ENCODE measurements at places on chromosomes 5 and 9.

DNA sequence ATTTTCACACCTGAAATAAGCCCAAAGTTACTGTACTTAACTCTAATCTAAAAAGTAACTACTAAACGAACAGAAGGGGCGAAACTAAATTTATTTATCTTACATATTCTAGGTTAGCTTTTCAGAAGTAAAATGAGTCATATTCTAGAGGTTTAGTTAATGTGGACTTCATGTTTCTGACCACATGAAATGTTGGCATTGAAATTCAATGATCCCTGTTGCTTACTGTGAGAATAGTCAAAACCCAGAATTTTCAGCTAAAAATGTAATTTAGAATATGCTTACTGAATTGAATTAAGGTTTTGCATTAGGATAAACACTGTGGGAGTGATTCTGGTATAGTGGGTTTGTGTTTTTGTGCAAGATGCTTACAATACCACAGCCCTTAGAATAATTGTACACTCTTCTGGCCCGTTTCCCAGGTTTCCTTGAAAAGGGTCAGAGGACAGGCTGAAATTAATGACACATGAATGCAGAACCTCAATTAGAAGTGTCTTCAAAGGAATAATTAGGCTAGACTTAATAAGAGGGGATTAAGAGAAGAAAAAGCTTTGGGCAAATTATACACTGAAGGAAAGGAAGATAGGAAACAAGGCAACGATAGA lies 1.4 kb upstream of the SNX18 start:
- no peak for DNase-seq

DNA sequence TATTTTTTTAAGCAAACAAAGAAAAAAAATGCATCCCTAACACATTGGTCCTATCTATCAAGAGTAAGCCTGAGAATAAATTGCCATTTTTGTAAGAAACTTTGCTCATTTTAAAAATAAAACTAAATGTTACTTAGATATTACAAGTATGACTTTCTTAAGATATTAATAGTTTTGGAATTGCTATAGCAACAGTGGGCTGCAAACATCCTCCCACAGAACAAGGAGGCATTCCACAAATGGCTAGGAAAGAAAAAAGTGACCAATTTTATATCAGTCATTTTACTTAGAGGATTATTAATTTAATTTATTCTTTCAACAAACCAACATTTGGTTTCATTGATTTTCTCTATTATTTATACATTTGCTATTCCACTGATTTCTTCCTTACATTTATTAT lies 63.7 kb downstream of the LURAP1L start:
- DNase-seq, result no peak

DNA sequence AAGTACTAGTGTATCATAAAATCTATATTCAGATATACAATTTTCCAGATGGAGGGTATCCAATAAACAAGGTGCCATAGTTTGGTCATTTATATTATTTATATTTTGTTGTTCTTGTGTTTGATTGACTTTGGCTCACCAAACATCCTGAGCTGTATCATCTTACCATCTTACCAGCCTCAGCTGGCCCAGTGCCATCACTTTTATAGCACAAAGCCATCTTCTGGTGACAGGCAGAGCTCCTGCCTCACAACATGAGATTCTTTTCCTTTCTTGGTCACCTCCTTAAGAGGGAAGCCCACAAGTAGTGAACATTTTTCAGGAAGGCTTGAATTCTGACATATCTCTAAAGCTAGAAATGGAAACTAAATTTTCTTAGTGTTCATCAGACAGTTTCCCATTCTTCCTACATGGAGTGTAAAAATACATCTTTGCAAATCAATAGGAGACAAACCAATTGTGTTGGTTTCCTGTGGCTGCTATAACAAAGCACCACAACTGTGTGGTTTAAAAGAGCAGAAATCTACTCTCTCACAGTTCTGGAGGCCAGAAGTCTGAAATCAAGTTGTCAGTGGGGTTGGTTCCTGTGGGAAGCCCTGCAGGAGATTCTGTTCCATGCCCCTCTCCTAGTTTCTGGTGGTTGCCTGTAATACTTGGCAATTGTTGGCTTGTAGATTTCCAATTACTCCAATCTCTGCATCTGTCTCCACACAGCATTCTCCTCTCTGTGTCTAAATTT lies 341.8 kb downstream of the MAN2A1 start:
- DNase-seq, result no peak

DNA sequence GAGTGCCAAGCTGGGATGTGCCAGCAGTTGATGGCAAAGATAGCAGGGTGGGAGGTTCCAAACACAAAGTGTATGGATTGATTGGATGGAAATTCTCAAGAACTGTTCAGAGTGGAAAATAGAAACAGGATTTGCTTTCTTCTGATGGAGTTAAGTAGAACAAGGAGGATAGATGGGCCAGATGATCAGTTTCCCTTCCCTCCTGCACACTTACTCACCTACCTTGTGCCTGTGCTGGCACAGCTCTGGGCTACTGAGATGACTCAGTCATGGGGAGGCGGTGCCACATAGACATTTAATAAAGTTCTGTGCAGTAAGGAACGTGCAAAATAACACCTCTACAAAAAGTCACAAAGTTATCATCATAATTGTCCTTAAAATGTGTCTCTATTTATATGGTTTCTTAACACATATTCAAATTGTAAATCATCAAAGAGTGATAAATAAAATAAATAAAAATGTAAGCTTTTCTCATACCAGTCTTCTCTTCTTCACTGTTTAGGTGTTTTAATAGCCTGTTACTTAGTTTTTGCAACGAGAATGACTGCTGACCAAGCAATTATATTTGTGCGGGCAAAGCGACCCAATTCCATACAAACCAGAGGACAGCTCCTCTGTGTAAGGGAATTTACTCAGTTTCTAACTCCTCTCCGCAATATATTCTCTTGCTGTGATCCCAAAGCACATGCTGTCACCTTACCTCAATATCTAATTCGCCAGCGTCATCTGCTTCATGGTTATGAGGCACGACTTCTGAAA lies 12.7 kb downstream of the PTPDC1 start:
- no peak for DNase-seq

- no peak for DNase-seq
Measured at GRCh38 chr5:14513266-14513665, 68.3 kb upstream of the OTULINL start.

- no peak for DNase-seq
Measured at GRCh38 chr5:4772591-4772990, 367.5 kb upstream of the ADAMTS16 start.
